ENCODE measurements at places on chromosomes 6 and 20.

GRCh38 chr6:5090603-5091002, 5.5 kb downstream of the PPP1R3G start:
- no peak for DNase-seq

GRCh38 chr20:17681726-17682102, 328 bp downstream of the RRBP1 start:
- peak; percentile 6 for DNase-seq

GRCh38 chr6:68235326-68235784, 399.7 kb upstream of the ADGRB3 start:
- no peak for DNase-seq

DNA sequence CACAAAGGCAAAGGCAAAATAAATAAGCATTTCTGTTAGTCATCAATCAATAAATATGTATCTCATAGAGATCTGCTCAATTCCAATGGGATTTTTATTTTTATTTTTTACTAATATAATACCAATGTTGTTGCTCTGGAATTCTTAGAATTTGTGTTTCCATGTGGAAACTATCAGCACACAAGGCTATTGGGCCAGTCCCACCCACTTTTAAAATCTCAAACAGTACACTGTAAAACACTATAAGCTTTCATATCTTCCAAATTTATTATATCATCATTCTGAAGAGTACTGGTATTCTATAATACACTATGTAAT, 563.8 kb upstream of the MARCKS start:
- DNase-seq: no peak

DNA sequence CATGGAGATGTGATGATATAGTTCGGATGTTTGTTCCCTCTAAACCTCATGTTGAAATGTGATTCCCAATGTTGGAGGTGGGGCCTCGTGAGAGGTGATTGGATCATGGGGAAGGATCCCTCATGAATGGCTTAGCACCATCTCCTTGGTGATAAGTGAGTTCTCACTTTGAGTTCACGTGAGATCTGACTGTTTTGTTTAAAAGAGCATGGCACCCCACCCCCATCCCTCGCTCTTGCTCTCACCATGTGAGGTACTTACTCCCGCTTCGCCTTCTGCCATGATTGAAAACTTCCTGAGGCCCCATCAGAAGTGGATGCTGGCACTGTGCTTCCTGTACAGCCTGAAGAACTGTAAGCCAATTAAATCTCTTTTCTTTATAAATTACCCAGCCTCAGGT, 10.9 kb downstream of the SLC32A1 start:
- no peak for DNase-seq

DNA sequence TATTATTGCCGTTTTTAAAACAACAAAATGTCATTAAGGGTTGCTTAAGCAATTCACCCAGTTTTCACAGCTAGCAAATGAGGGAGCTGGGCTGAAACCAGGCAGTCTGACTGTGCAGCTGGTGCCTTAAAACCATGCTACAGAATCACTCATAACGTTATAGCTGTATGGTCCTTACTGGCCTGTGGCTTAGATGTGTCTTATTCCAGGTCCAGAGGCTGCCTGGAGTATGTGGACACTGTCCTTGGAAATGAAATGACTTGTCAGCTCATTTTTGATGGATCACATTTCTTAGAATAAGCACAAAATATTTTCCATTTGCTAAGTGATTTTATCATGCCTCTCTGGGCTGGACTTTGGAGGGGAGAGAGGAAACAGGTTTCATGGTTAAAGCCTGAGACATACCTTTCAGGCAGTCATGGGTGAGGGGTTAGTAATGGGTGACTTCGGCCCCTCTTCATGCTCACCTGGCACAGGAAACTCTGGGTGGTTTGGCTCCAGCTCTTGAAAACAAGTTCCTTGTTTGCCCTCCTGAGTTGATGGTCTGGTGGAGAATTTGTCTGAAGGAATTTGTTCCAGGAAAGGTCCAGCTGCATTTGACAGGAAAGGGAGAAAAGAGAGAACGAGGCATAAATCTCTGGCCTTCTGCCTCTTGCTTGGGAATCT, 823.2 kb downstream of the DHX35 start:
- DNase-seq: no peak

GRCh38 chr20:18847226-18847755, 33.7 kb downstream of the SCP2D1 start:
- no peak for DNase-seq

GRCh38 chr20:47397652-47398301, 41.3 kb upstream of the ZMYND8 start:
- DNase-seq: no peak

- no peak for DNase-seq
Observed at GRCh38 chr6:10409731-10410206, 5.1 kb downstream of the TFAP2A start.

DNA sequence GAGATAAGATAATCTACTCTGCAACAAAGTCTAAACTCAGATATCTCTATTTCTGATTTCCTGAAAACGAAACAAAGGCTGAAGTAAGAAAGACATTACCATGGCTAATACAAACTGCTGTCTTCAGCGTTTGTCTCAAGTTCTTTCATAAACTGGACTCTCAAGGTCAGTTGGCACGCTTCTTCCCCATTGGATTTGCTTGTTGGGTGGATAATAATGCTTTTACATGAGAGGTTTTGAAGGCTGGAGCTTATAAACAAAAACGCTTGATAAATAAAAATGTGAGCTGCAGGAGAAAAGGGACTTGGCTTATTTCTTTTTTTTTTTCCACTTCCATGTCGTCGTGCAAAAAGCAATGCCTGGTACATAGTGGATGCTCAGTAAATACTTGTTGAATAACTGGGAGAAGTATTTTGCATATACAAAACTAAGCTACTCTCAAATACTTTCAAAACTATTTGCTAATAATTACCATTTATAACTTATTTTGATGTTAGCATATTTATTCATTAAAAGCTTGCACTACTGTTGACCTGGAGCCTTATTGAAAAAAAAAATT, 65.7 kb upstream of the EEF1A1 start:
- no peak for DNase-seq

DNA sequence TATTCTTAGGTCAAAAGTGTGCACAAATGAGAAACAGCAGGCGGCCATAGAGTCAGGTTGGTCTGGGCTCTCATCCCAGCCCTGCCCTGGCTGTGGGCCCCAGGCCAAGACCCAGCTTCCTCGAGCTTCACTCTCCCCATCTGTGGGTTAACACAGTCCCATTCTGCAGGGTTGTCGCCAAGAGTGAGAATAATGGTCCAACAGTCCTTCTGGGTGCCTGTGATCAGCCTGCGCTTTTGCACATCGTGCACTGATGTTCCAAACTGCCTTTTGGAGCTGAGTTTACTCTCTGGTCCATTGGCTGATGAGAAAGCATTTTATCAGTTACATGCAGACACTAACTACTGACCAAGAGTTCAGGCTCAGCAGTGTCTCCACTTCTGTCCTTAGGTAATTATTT, 82.6 kb downstream of the INSM1 start:
- no peak for DNase-seq

DNA sequence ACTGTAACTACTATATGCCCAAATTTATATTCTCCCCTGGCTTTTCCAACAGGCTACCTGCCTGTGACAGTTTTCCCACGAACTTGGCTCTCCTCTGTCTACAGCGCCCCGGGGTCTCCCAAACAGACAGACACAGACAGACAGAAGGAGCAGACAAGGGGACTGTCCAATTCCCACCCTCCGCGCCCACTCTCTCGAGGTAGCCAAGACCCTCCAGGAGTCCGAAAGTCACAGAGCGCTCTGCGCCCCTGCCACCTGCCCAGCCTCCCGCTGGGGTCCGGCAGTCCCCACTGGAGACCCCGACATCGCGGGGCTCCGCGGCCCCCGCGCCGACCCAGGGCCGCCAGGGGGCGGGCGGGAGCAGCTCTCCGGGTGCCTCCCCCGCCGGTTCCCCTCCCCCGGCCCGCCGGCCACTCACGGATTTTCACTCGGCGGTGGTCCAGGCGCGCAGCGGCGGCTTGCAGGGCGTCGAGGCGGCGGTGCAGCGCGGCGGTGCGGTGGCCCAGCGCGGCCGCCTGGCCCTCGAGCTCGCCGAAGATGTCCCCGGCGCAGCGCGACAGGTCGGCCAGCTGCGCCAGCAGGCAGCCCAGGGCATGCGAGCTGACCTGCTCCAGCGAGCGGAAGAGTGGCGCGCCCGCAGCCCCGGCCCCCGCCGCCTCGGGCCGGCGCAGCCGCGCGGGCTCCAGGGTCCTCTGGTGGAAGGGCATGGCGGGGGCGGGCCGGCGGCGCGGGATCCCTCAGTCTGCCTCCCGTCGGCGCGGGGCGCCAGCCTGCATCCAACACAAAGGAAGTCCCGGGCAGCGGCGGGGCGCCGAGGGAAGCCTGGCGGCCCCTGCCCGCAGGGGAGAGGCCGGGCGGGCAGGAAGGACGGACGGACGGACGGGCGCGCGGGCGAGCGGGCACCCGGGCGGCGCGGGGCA, 81.3 kb upstream of the CCDC28A start:
- peak; percentile 23 for DNase-seq

DNA sequence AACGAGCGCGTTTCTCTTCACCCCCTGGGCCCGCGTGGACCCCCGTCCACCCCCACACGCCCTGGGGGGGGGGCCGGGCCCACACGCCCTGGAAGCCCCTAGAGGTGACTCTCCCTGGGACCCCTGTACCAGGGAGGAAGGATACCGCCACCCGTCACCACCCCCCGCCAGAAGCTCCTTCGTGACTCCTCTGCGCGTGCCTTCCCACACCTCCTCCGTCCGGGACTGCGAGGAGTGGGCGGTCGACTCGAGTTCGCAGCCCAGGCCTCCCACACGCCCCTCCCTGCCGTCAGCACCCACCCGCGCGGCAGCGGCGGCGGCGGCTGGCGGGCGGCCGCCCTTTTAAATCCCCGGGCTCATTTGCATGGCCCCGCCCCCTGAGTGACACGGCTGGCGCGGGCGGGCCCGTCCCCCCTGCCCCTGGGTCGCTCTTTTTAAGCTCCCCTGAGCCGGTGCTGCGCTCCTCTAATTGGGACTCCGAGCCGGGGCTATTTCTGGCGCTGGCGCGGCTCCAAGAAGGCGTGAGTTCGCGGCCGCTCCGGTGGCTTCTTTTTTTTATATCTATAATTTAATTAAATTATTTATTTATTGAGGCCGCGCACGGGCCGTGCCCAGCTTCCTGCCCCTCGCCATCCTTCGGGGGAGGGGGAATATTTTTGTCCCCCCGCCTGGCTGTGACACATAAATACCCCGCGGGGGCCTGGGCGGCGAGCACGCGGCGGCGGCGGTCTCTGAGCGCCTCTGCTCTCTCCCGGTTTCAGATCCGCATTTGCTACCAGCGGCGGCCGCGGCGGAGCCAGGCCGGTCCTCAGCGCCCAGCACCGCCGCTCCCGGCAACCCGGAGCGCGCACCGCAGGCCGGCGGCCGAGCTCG, at the start of gene HMGA1:
Gene HMGA1, plus strand, starts transcription at position 431 of the 873 bp plus-strand sequence. CDS start 3,908 bp downstream, outside the sequence.
- peak; percentile 84 for DNase-seq

- no peak for DNase-seq
Observed at GRCh38 chr20:24048024-24048611, 59.5 kb upstream of the GGTLC1 start.

- DNase-seq: no peak
Observed at GRCh38 chr6:125835221-125835744, 44.5 kb downstream of the NCOA7 start.

GRCh38 chr6:64445038-64445437, 809.4 kb downstream of the PHF3 start:
- no peak for DNase-seq

DNA sequence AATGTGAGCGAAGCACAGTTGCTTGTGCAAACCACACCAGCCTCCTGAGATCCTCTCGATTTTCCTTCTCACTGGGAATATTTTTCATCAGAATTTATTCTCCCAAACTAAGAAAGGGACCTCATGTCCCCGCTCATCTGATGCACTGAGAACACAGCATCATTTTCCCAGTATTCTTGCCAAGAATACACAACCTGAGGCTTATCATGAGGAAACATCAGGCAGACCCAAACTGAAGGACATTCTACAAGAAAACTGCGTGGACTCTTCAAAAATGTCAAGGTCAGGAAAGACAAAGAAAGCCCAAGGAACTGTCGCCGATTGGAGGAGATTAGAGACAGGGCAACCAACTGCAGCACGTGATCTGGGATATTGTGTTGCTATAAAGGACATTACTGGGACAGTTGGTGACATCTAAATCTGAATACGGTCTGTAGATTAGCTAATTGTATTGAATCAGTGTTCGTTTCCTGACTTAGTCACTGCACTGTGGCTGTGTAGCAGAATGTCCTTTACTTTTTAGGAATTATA, 72.3 kb downstream of the SNX5 start:
- no peak for DNase-seq

DNA sequence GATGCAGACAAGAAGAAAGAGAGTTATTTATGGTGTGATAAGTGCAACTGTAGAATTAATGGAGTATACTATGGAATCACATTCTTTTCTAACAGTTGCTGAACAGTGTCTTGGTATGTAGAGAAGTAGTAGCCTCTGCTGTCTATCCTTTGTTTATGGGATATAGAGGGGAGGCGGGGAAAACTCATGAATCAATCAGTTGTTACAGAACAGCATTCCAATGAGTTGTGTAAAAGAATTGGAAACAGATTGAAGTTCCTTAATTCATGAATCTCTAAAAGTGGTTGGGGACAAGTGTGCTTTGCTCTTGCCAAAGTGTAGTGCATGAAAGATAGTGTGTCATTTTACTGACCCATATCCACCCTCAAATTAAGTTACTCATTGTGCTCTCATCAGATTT, 77.7 kb downstream of the FLRT3 start:
- DNase-seq: no peak

DNA sequence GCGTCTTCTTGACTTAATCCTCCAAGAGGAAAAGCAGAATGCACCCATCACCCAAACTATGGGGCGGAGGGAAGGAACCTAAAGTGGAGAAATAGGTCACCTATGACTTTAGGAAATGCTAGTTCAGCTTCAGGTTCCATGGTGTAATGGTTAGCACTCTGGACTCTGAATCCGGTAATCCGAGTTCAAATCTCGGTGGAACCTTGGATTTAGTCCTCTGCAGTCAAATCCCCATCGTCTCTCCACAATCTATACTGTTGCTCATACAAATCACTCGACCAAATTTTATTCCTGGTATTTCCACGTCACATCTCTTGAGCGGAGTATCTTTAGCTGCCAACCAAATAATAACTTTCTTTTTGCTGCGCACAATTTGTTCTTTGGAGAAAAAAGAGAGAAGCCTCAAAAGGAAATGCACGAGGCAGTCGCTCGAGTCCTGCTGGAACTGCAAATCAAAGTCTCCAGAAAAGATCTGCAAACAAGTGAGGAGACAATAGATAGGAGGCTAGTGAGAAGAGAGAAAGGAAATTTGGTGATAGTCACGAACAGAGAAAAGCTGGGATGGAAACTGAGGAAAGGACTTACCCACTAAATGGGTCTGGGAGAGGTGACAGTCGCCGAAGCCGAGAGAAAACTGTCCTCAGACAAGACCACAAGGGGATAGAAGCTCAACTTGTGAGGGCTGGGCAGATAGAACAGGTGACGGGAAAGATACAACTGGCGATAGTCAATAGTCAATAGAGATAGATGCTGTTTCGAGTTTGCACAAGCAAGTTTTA, 16.6 kb downstream of the POM121L2 start:
- DNase-seq: no peak

DNA sequence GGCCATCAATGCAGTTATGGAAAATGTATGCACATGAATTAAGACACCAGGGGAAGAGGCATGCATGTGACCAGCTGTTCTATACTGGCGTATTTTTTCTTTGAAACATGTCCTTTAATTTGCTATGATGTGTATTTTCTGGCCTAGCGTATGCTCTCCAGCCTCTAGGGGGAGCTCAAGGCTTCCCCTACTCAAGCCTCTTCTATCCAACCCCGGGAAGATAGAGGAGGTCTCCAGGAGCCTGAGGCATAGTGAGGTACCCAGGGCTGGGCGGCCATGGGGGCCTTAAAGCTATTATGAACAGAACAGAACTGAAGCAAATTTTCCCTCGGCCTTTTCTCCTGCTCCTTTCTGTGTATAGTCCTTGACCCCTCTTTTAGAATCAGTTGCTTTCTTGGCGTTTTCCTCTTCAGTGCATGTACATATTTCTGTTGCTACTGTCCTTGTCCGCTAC, 528.9 kb downstream of the MAFB start:
- no peak for DNase-seq

Data from stimulated activated CD8-positive, alpha-beta memory T cell treated with anti-CD3 and anti-CD28 coated beads, Interleukin-4, amount 100 ng/mL, for 1 hour (primary cell).